ENCODE measurements at places on chromosomes 16 and 17.

DNA sequence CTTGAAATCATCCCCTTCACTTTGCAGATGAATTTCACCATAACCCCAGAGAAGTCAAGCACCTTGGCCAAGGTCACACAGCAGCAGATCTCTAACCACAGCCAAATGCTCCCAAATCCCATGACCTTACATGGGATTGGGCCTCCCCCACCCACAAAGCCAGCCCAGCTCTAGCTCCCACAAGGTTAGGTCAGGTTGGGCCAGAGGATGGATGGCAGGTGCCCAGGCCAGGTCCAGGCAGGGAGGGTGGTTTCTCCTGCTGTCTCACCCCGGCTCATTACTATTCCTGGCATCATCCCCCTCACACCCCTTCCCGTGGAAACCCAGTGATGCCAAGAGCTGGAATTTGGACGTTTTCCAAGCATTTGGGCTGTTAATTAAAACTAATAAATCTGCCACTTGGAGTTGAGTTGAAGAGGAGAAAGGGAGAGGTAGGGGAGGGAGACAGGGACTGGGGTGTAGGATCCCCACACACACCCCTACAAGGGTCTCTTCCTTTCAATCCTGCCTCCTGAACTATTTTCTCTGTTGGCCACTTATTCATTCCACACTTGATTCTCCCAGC is 181.6 kb downstream of the TMEM132E start:
- DNase-seq, result no peak

DNA sequence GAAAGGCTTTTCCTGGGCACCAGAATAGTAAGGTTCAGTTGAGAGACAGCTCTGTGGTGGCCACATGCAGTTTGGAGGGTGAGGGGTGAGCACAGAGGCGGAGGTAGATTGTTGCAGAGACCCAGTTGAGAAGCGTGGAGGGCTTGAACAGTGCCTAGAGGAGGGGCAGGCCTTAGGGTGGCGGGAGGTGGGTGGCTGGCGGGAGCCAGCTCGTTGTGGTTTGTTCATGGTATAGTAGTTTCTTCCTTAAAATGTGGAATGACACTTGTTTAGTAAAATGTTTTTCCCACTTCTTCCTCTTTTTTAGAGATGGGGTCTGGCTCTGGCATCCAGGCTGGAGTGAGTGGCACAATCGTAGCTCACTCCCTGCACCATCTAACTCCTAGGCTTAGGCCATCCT is 14.2 kb downstream of the USP10 start:
- DNase-seq, result peak; percentile 36

GRCh38 chr17:75270966-75271232 is at the start of gene MIF4GD:
TSS of gene MIF4GD (minus strand) at chr17:75271231. CDS start at chr17:75270195, 1,036 bp downstream.
- DNase-seq, result no peak

- DNase-seq, result no peak
Observed at GRCh38 chr17:50268026-50268425, 6.2 kb upstream of the TMEM92 start.

DNA sequence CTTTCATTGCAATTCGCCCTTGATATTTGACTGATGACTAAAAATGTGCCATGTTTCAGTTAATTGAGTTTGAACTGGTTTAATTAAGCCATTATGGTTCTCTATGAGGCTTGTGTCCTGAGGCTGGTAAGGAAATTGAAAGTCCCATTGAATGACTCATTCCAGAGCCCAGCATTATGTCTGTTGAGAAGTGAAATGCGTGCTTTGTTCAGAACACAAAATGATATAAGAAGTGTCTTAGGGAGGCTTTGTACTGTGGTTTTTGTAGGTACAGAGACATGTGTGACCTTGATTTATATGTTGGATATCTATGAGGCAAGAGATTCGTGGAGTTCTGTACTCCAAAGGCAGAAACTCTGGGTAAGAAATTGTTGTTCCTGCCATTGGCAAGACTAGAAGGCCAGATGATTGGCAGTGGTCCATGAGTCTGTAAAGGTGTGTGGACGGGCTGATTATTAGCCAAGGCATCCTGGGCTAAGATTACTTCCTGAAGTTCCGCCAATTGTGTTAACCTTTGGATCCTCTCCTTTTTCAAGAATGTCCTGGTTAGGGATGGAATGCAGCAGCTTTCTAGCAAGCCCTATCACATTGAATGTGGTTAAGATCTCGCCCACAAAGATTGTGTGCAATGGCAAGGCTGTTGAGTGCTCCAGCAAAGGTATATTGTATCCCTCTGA is 103.7 kb downstream of the NPIPB5 start:
- no peak for DNase-seq

GRCh38 chr16:11698271-11698689 is 30.0 kb downstream of the SNN start:
- peak; percentile 31 for DNase-seq

GRCh38 chr17:41687828-41688640 is 651 bp upstream of the EIF1 start:
- DNase-seq, result peak; percentile 91

DNA sequence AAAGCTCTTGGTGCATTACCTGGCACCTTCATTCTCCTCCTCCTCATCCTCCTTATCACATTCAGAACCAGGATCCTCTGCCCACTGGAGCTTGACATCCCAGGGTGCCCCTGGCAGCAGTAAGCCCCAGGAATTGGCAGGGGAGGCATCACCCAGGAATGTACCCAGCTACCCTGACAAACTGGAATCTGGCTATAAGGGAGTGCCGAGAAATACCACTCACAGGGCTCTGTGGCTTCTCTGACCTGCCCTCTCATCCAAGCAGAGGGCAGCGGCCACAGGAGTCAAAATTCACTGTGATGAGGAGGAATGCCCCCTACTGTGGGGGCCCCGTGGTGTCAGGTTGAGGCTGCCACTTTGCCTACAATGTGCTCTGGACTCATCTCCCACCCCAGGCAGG is 19.6 kb downstream of the MPP3 start:
- DNase-seq, result no peak

DNA sequence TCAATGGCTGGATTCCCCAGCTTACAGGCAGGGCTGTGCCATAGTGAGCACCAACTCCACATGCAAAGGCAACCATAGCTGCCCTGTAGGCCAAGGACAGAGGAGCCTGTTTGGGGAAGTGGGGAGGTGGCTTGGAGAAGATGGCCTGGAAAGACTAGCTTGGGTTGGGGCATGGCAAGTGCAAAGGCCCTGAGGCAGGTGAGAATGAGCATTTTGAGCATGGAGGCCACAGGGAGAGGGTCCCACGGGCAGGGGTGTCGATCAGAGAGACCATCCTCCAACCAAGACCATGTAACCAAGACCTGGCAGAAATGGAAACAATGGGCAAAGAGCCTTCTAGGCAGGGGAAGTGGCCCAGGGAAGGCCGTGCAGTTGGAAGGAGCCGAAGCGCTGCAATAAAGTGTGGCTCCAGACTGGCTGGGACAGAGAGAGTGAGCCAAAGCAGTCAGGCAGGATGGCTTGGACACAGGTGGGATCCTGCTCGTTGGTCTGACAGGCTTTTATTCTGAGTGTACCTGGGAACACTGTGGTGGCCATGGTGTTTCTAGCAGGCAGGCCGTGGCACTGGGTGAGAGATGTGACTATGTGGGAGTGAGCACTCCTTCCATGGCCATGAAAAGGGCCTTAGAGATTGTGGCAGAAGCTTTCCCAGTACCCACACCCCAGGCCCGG is 24.8 kb upstream of the MPRIP start:
- no peak for DNase-seq

GRCh38 chr16:77675464-77676324 is 46.6 kb upstream of the NUDT7 start:
- DNase-seq, result peak; percentile 84
